ENCODE measurements at places on chromosomes 3 and 15.

DNA sequence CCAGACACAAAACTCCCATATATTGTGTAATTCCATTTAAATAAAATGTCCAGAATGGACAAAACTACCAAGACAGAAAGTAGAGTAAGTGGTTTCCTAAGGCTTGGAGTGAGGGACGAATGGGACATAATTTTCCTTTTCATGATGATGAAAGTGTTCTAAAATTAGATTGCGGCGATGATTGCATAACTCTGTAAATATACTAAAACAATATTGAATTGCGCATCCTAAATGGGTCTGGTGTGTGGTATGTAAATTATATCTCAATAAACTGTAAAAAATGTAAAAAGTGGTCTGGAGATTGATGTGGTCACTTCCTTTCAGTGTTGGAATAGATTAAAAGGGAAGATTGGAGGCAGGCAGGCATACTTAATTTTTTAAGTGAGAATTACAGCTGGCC, 105.9 kb upstream of the KCNAB1 start:
- DNase-seq = no peak

DNA sequence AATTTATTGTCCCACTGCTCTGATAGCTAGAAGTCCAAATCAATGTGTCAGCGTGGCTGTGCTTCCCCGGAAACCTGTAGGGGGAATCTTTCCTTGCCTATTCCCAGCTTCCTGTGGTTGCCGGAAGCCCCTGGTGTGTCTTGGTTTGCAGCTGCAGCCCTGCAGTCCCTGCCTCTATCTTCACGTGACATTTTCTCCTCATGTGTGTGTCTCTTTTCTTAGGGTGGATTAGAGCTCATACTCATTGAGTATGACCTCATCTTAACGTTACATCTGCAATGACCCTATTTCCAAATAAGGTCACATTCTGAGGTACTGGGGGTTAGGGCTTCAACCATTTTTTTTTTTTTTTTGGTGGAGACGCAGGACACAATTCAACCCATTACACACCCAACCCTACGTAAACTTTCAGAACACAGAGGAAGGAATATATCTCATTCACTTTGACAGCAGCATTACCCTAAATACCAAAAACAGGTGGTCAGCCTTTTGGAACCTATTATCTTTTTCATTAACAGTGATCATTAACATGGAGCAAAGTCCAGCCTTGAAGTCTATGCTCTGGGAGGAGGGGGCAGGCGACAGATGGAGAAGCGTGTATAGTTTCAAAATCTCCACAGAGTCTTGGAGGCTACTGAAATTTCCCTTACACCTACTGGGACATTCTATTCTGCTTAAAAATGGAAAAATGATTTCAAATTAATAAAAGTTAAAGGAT, 88.6 kb downstream of the RYK start:
- DNase-seq = no peak

GRCh38 chr3:129417326-129417725, 11.1 kb downstream of the EFCAB12 start:
- no peak for DNase-seq

GRCh38 chr3:189871418-189871817, 240.2 kb downstream of the TP63 start:
- no peak for DNase-seq
